ENCODE measurements at places on chromosomes 6 and 20. TPM values are rescaled to one million over a fixed set of nuclear protein-coding genes. Genes with fewer than 3 reads are reported as not detected.
A peak's percentile ranks its signal among the peaks of the same experiment; 100 is the strongest.

GRCh38 chr6:56093776-56094175, 153.6 kb downstream of the COL21A1 start:
- DNase-seq = no peak

DNA sequence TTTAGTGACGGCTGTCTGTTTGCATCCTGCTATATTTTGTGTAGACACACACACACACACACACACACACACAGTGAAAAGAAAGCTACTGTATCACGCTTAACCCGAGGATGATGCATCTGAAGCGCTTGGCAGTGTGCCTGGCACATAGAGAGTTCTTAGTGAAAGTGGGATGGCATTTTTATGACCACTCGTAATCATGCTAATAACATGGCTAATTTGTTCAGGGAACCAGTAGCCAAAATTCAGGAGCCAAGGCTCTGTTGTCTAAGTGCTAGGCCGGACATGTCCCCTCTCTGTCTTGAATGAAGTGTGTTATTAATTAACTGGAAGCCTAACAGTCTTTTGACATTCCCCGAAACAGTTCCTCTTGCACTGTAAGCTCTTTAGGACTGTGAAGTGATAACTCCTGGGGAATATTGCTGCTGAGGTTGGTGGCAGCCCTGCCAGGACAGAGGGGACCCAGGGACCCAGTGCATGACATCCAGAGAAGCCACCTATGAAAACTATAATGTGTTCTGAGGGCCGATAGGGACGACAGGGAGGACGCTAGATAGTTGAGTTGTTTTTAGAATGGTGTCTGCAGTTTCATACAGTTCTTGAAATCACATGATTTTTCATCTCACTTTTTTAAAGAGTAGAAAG, 45.0 kb upstream of the IRF4 start:
- no peak for DNase-seq

DNA sequence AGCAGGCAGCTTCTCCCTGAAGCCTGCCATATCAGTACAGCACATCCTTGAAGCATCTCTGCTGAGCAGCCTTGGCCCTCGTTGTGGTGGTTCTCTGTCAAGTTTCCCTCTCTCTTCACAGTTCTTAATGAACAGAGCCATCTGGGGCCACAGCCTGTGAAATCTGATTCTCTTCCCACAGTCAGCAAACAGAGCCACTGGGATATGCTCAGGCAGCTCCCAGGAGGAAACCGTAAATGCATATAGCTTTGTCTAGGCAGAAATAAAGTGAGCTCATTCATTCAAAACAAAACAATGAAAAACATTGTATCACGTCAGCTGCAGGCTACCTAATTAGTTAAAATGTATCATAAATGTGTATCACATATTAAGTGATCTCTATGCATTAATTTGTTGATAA, 80.3 kb downstream of the TBC1D7 start:
- DNase-seq = no peak

DNA sequence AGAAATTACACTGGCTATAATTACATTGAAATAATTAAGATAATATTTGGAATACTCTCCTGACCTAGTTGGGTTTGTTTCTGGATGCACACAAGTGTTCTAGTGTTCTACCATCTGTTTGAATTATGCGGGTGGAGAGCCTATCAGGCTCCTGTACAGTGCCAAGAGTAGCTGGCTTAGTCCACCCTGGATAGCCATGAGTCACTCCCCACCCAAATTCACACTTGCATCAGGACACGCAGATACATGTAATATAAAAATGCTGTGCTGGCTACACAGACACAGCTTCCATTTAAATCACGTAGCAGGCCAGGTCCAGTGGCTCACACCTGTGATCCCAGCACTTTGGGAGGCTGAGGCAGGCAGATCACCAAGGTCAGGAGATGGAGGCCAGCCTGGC, 686.2 kb upstream of the SLC35B3 start:
- DNase-seq = no peak

DNA sequence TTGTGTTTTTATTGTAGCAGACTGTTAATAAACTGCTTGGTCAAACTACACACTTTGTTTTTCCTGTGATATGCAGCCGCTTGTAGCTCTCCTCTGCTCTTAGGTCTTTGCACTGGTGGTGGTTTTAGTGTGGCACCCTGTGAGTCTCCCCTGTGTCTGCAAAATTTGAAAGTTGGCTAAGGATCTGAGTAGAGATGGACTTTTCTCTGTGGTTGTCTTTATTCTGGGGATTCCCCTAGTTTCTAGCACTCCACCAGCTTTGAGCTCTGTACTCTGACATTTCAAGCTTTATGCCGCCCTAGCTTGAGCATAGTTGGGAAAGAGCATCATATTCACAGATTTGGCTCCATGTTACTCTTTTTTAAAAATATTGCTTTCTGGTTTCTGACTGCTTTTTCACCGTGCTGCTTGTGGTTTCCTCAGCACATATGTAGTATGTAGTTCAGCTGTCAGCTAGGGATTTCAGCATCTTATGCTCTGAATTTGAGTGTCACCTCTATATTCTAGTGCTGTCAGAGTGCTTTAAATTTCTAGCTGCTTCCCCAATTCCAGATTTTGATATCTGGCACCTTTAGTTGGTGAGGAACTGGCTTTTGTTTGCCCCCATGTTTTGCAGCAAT, 25.4 kb downstream of the CDYL start:
- DNase-seq = no peak

- DNase-seq = no peak
Measured at GRCh38 chr6:165846123-165846966, 183.3 kb upstream of the PDE10A start.

GRCh38 chr6:145233955-145234354, 501.4 kb downstream of the EPM2A start:
- DNase-seq = no peak

- no peak for DNase-seq
Measured at GRCh38 chr6:13457577-13457976, 29.8 kb downstream of the GFOD1 start.

DNA sequence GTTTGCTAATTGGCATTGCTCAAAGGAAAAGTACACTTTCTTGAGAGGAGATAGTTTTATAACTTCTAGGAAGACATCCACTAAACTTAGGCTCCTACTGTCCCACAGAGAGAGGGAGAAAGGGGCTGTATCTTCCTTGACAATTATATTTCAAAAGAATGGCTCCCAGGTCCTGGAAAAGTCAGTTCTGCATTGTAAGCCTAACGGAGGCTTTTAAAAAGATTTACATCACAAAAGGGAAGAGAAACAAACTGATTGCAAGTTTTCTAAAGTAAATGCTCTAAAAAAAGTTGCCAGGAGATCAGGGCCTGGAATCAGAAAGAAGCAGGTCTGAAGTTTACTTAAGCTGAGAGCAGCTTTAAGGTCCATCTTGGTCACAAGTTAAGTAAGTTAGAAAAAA, 839.5 kb downstream of the FRK start:
- no peak for DNase-seq

DNA sequence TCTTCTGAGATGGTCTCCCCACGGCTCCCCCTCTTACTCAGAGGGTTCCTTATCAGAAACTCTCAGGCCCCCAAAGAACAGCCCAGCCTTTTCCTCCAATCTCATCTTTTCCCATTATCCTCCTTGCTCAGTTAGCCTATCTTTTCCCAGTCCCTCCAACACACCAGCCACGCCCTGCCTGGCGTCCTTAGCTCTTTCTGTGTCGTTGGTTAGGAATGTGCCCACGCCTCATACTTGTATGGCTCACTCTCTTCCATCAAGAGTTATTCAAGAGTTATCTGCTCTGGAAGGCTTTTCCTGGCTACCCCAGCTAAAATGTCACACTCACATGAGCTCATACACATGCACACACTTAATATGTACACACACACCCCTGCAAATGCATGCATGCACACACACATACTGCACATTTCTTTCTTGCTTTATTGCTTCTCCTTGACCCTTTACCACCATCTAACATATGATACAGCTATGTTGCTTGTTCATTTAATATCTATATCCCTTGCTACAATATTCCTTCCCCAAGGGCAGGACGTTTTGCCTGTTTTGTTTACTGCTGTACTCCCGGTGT, 37.6 kb downstream of the SLC2A10 start:
- no peak for DNase-seq

DNA sequence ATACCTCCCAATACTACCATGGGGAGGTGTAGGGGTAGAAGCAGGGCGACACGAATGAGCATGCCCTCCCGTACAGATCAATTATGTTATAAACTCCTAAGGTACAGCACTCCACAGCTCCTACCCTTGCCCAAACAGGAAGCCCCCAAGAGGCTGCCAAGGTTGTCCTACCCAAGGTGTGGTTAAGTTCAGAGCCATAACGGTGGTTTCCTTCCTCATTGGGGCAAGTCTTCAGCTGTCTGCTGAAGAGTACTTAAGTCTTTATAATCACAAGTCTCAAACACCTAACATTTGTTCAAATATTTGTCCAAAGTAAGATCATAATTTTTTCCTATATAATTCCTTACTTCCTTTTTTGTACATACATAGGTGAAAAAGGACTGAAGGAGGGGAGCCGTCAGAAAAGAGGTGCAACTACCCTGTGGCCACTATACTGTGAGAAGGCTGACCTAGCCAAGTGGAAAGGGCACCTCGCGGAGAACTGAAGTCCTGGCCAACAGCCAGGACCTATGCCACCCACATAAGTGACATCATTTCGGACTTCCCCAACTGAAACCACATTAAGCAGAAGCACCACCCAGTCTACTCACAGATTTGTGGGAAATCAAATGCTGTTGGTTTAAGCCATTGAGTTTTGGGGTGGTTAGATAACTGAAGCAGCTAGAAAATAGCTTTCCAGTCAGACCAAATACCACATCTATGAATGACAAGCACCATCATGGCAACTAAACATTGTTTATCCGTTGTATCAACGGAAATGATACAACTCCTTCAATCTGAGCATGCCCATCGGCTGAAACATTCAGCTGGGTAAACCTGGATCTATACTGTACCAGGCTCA, 2.9 kb upstream of the RAB22A start:
- peak; percentile 13 for DNase-seq

GRCh38 chr6:28203201-28203600, 21.9 kb upstream of the ZSCAN9 start:
- DNase-seq = no peak

GRCh38 chr6:6655805-6656251, 67.3 kb downstream of the LY86 start:
- no peak for DNase-seq

DNA sequence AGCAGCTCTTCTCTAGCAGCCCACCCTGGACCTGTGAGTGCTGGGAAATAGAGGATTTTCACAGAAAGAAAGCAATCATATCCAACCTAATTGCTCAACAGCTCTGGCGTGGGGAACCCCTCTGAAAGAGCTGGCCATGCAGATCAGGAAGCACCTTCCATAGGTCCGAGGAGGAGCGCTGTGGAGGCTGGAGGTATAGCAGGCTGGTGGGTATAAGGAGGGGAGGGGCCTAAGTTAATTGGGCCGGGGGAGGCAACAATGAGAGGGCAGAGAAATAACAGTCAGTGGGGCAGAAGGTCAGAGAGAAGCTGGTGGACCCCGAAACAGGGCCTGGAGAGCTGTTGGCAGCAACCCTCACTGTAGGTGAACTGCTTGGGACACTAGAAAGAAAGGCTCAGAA, 40.8 kb downstream of the SNRNP48 start:
- no peak for DNase-seq

DNA sequence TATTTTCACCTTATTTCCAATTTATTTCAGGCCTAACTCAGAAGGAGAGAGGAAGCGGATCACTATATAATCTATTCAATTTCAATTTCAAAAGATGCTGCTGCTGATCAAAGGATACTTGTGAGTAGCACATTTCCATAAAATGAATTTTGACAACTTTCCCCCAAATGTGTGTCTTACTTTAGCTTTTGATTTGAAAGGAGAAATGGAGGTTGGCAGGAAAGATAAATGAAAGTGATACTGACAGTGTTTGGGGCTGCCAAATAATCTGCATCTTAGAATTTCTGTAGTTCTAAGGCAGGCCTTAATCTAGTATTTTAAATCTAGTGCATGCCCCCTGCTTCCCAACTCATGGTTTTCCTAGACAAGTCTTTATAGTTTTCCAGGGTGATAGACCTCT, 535.4 kb downstream of the DOK5 start:
- no peak for DNase-seq

- DNase-seq = no peak
Measured at GRCh38 chr6:2958776-2959175, 12.6 kb downstream of the SERPINB6 start.

- DNase-seq = no peak
Measured at GRCh38 chr6:34096814-34097213, 49.1 kb downstream of the GRM4 start.

Gene PKIB
- total RNA-seq = not detected

Gene CST4
- total RNA-seq = not detected

Gene MOG
- not detected for total RNA-seq

Gene RAET1E
- total RNA-seq = not detected

Gene PPP1R3G
- total RNA-seq = 0.25 TPM

Gene MTFR2
- 6.0 TPM for total RNA-seq

Gene MACROD2
- not detected for total RNA-seq

Gene SLC22A2
- total RNA-seq = not detected

Gene RIPOR3
- total RNA-seq = 6.9 TPM

Gene BPIFB4
- total RNA-seq = not detected
